ENCODE measurements at places on chromosomes 2 and 18.

- DNase-seq, result no peak
Observed at GRCh38 chr18:28626756-28627155, 449.8 kb upstream of the CDH2 start.

DNA sequence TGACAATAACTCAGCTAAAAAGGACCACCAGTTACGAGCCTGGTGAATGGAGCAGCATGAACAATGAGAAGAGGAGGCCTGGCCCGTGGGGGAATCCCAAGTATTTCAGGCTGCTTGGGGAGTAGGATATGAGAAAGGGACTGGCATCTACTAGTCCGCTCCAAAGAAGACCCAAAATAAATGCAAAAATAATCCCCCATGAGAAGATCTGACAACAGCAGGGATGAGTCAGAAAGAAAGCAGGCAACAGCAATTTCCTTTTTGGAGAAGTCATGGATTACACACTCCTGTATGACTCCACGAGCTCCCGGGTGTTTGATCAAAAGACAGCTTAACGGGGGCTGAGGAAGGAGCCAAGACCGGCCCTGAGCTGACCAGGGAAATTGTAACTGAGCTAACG lies 111.4 kb downstream of the SOX11 start:
- DNase-seq, result no peak

DNA sequence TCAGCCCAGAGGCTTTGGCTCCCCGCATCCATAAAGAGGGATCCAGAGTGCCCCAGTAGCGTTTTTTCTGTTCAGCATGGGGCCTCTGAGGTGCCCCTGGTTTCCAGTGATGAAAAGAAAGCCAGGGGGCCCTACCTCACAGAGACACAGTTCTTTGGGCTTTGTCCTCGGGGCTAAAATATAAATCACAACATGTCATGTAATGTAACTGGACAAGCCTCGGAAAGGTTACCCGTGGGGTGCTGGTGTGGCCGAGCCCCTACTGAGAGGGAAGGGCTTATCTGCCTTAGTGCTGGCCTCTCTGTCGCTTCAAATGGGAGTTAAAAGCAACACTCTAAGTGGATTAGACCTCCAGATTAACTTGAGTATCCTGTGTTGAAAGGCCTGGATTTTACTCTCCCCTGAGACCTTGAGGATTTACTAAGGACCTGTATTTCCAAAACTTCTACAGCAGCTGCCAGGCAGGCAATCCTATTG lies 251.6 kb upstream of the APCDD1 start:
- DNase-seq, result no peak

DNA sequence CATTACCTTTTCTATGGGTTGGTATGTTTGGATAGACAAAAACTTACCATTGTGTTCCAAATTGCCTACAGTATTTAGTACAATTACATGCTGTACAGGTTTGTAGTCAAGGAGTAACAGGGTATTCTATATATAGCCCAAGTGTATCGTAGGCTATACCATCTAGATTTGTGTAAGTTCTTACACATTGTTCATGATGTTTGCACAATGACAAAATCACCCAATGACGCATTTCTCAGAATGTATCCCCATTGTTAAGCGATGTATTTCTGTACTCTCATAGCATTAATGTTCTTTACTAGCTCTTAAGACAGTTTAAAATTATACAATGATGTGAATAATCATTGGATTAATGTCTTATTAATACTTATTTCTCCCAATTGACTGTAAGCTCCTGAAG lies 16.7 kb downstream of the TACR1 start:
- no peak for DNase-seq

- DNase-seq, result no peak
Observed at GRCh38 chr2:161905389-161906046, 168.5 kb downstream of the DPP4 start.

DNA sequence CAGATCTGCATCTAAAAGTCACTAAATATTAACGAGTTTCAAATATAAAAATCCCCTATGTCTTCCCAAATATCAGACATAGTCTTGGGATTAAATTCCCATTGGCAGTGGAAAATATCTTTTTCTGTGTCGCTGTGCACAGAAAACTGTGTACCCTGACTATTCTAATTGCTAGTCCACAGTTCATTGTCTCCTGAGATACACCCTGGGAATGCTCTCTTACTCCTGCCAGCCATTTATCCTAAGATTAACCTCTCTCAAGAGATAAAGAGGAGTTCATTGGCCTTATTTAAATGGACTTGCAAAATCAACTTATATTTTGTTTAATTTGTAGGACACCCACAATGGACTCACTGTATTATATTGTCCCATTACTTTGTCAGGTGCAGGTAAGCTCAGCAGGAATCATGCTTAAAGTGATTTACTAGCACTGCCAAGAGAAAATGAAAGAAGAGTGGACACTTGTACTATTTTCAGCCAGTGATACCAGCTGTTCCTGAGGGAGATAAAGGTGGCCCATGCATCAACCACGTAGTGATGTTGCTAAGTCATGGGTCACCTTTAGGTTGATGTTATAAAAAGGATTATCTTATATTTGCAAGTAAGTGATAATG lies 553.8 kb downstream of the PIK3C3 start:
- DNase-seq, result no peak
